ENCODE measurements at places on chromosomes 2 and 18.

DNA sequence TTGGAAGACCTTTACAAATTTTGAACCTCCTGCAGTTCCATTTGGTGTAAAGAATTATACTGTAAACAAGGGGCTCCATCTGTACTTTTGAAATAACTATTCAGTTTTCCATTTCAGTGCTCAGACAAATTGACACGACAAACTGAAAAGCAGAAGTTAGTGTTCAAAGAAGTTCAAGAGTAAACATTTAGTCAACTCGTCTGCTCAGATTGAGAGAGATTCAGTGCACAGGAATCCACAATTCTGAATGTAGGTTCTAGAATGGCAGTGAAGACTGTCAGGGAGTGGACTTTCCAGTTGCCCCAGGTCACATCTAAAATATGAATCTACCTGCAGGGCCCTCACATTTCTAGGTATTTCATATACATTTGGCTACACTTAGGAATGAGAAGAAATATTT, 322.3 kb upstream of the TCF4 start:
- no peak for DNase-seq

- no peak for DNase-seq
Measured at GRCh38 chr18:56873441-56874140, 222.4 kb downstream of the WDR7 start.

- DNase-seq = no peak
Measured at GRCh38 chr18:52237551-52237950, 102.4 kb upstream of the DCC start.

- DNase-seq = no peak
Measured at GRCh38 chr2:209086761-209087160, 337.1 kb upstream of the MAP2 start.

DNA sequence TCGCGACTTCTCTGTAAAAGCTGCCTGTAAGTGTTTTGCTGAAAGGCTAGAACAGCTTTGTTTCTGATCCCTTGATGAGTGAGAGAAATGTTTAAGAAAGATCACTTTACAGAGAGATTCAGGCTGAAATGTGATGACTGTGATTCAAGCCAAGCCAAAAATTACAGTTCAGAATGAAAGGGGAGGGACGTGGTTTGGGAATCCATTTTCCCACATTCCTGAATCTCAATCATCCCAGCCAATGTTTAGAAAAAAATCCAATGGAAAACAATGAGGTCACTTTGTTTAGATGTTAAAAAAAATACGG, 416.7 kb downstream of the ARHGAP15 start:
- no peak for DNase-seq
